ENCODE measurements at places on chromosomes 5 and 9.

DNA sequence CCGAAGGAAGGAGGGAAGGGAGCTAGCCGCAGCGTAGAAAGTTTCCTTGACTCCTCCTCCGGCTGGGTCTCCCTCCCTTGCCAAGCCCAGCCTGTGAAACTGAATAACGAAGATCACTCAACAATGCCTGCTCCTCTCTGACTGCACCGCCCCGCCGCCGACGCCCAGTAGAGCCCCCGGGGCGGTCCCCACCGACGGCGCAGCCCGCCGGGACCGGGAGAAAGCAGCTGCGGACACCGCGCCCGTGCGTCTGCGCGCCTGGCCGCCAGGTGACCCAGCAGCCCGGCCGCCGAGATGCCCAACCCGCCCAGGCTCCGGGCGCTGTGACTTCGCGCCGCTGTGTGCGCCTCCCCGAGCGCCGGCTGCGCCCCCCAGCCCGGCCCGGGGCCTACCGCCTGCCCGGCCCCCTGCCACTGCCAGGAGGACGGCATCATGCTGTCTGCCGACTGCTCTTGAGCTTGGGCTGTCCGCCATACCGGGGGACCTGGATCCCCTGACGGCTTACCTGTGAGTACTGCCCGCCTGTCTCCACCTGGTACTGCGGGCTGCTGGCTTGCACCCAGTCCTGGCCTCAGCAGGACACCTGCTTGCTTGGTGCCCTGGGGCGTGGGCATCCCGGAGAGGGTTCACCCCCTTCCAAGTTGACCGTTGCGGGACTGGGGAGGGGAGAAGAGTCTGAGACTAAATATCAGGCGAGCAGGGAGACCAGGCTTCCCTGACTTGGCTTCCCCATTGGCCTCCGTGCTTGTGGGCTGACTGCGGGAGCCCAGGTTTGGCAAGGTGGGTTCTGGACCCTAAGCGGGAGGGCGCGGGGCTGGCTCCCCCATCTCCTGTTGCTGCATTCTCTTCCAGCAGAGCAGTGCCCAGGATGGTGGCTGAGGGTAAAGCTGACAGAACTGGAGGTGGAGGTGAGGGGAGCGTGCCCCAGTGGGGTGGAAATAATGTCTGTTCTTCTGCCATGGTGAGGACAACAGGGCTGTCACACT is 26.2 kb upstream of the SPTLC1 start:
- DNase-seq, result no peak

DNA sequence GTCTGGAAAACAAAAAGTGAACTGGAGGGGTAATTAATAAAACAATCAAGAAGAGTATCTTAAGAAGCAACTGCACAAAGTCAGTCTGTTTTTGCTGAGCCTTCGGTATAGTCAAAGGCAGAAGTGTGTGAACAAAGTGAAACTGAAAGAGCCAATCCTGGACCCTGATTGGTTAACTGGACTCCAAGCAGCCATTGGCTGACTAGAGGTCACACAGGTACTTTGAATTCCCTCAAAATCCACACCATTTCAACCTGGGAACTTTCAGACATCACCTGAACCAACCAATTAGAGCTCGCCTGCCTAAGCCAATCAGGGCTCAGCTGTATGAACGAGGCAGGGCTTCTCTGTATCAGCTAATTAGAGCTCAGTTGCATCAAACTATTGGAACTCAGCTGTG is 286.7 kb downstream of the TLE4 start:
- peak; percentile 13 for DNase-seq

- DNase-seq, result peak; percentile 71
These were observed 2.1 kb downstream of the TLN1 start for GRCh38 chr9:35729700-35730485.

GRCh38 chr5:168649306-168649705 is 70.1 kb upstream of the PANK3 start:
- no peak for DNase-seq

DNA sequence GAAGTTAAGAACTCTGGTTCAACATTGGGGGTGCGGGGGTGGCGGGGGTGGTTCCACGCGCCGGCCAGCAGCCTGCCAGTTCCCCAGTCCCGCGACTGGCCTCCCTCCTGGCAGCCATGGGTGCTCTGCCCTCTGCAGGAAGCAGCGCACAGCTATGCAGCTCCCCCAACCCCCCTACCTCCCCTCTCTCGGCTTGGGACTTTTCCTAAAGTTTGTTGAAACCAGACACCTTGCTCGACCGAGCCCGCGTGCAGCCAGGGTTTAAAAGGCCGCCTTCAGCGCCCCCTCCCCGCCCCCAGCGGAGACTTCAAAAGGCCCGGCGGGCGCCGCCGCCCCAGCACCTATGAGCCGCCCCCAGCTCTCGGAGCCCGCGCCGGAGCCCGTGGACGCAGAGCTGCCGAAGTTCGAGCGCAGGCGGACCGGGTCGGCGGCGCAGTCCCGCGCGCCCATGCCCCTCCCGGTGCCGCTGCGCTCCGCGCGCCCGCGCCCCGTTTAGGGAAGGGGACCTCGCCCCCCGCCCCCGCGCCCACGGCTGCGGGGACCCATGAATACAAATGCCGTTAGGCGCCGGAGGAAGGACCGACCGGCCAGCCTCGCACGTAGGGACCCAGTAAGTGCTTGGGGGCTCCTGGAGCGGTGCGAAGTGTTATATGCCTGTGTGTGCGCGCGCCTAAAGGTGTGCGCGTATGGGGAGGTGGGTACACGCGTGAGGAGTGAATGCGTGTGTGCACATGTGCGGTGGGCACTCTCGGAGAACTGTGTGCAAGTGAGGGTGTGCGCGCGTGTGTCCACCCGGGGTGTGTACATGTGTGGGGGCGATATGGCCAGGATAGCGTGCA is 1.4 kb upstream of the COL27A1 start:
- DNase-seq, result no peak

GRCh38 chr5:35783551-35783950 is 73.1 kb upstream of the IL7R start:
- DNase-seq, result no peak

GRCh38 chr9:72477930-72478518 is 43.4 kb upstream of the TMC1 start:
- DNase-seq, result peak; percentile 98

GRCh38 chr5:60891667-60892066 is 47.6 kb upstream of the ELOVL7 start:
- no peak for DNase-seq

GRCh38 chr9:113746486-113746885 is 129.6 kb upstream of the ZNF618 start:
- no peak for DNase-seq

DNA sequence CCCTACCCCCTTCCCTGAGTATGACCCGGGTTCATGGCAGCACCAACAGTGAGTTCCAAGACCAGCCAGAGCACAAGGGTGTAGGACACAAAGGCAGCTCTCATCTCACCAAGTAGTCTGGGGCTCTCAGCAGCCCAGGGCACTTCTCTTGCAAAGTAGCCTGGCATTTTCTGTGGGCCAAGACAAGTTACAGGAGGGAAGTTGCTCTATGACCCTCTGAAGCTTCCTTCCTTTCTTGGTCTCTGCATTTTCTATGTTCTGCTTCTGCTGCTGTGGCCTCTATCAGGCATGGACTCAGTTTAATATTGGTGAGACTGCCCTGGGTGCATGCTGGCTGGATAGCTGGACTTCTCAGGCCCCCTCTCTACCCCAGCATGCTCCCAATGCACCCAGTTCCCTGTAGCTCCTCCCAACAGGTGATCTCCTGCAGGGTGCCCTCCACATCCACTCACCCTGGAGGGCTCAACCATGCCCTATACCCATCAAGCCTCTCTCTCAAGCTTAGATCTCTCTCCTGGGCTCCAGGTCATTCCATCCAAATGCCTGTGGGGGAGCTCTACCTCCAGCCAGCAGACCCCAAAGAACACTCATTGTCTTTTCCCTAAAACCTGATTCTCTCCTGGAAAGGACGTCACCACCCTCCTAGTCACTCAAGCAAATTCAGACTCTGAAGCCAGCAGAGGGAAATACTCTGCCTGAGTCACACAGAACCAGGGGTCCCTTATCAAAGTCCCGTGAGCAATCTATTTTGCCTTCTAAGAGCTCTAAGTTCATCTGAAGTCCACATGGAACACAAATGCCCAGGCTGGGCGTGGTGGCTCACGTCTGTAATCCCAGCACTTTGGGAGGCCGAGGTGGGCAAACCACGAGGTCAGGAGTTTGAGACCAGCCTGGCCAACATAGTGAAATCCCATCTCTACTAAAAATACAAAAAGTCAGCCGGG is 13.8 kb downstream of the TBC1D2 start:
- DNase-seq, result no peak

- peak; percentile 97 for DNase-seq
These were observed 12.2 kb downstream of the INVS start for GRCh38 chr9:100111235-100111634.

- no peak for DNase-seq
These were observed 272.9 kb upstream of the PTGER4 start for GRCh38 chr5:40406741-40407211.

DNA sequence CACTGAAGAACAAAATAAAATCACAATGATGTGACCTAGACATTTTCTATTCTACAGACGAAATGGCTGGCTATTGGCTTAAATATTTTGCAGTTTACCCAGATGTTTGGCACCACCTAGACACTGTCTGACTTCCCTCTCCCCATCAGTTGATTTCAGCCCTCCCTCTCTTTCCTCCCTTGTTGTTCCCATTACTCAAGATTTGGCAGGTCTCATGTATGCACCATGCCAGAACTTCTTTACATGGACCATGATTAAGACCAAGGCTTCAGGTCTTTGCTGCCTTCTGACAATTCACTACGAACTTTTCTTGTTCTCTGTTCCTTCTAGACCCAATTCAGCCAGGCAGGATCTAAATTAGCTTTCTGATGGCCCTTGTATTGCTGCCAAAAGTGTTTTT is 66.6 kb upstream of the GDNF start:
- DNase-seq, result no peak

GRCh38 chr5:14153071-14153864 is 10.1 kb downstream of the TRIO start:
- no peak for DNase-seq

- DNase-seq, result no peak
These were observed 381.4 kb downstream of the GADD45G start for GRCh38 chr9:89986190-89986589.

- peak; percentile 74 for DNase-seq
These were observed 29.2 kb downstream of the RUSC2 start for GRCh38 chr9:35518981-35519679.

Data from renal cortical epithelial cell (primary cell).